Epithelial cell of proximal tubule (primary cell): ENCODE measurements at places on chromosomes 12 and 14. TPM values are rescaled to one million over a fixed set of nuclear protein-coding genes. Genes with fewer than 3 reads are reported as not detected.

DNA sequence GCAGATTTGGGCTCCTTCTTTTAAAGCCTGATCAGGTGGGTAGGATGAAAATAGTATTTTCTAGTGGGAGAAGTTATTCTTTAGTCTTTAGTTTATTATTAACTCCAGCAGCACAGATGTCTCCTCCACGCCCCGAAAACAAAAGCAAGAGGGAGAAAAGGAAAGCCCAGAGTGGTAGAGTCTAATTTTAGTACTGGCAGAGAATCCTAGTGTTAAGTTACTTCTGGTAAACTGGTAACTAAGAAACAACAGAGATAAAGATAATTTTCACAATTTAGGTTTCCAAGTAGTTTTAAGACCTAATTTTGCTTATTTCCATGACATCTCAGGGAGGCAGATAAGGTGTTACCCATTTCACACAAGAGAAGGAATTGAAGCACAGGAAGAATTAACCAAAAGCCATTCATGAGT, 16.3 kb downstream of the ATP5MC2 start:
- DNase-seq: no peak

The ARHGEF25 gene
- total RNA-seq: 1.3 and 6.2 TPM in 2 replicates

DNA sequence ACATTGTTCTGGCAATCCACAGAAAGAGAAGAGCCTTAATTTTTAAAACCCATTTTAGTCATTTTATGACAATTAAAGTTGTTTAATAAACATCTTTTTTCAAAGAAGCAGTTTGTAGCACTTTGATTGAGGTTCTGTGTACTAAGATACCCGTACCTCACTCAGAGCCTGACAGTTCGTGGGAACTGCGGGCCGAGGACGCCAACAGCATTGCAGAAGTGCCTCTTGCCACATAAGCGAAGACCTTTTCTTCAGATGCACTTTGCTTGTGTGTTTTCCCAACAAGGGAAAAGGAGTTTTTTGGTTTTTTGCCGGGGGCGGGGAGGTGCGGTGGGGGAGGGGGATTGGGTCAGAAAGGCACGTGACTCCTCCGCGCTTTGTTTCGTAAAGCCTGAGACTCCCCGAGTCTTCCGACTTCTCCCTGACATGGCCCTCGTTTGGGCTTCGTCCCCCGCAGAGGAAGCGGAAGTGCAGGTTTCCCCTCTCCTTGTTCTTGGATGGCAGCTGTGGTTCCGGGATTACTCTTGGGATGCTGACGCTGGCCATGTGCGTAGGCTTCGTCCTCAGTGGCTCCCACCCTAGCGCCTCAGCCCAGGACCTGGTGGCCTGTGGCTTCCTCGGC, 70.8 kb downstream of the WDR20 start:
- DNase-seq: no peak

The OVCH1 gene
- total RNA-seq: not detected in 2 replicates

DNA sequence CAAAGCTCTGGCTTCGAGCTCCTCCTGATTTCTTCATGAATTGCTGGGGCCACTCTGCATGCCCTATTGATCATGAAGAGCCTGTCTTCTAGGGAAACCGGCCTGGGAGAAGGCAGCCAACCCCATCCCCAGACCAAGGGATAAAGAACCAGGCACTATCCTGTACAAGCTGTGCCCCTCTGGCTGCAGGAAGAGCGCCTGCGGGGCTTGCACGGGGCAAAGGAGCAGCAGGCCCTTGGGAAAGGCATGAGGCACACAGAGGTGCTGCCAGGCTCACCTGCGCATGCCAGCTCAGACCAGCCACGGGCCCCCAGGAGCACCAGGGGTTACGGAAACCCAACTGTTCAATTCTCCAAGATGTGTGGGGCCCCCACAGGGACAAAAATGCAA, 2.1 kb downstream of the ITPK1 start:
- no peak for DNase-seq
